ENCODE measurements at places on chromosomes 16 and 17. TPM values are rescaled to one million over a fixed set of nuclear protein-coding genes. Genes with fewer than 3 reads are reported as not detected.

DNA sequence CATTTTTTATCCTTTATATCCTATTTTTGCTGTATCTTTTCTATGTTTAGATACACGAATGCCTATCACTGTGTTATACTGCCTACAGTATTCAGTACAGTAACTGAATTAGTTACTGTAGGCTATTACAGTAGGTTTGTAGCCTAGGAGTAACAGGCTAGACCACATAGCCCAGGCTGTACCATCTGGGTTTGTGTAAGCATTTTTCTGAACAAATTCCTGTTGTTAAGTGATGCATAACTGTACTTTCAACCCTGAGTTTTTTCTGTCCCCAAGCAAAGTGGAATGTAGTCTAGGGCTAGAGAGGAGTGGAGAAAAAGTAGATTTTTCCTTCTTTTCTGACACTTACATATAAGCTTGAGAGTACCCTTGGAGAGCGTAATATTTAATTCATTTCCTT, 282.1 kb downstream of the HS3ST3B1 start:
- no peak for DNase-seq

DNA sequence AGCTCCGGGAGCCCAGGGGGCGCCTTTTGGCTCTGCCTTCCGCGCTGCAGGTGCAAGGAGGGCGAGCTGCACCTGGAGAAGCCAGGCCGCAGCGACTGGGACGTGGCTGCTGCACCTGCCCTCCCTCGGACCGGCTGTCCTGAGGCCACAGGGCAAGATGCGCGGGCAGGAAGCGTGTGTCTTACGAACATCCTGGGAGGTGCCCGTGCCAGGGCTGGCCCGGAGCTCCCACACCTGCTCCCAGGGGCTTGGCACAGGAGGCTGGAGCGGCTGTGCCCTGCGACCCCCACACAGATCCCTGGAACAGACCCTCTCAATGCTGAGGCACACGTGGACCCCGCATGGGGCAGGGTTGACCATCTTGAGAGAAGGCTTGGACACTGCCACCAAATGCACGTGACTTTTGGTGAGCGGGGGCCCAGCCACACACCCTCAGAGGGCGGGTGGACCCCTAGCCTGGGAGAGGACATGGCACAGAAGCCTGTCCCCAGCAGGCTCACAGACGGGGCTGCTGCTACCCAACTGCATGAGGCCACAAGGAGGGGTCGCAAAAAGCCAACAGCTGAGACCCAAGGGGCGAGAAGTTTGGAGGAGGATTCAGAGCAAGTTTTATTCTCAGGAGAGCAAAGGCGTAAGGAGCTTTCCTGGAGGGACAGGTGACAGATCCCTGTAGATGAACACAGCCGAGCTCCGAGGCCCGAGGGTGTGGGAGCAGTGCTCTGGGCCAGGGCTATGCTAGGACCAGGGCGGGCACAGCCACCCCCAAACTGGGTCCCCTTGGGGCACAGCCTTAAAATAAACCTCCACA, 11.4 kb downstream of the NDUFAF8 start:
- DNase-seq, result no peak

DNA sequence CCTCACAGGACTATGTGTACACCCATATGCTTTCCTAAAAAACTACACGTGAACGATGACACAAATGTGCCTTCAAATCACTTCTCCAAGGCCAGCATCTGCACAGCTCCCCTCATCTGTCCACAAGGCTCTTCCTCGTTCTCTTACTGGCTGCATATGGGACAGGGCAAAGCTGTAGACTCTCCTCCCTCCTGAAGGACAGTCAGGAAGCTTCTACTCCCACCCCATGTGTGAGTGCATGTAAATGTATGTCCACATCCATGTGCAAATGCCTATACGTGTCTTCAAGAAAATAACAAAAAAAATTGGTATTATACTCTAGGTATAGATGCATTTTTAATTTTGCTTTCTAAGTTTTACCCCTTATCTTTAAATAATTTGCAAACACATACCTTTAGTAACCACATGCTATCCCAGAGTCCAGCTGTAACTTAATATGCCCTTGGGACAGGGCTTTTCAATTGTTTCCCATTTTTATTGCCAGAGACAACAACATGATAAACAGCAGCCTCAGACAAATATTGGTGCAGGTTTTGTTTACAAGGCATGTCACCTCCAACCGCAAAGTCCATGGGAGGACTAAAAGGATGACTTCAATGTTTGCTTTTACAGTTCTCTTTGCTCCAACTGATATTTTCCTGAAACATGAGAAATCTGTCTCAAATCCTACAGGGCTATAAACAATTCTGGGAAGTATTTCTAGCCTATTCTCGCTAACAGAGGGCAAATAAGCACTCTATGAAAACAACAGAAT, 31.6 kb upstream of the FAAP100 start:
- DNase-seq, result no peak

GRCh38 chr17:384622-385177, 32.1 kb upstream of the RPH3AL start:
- DNase-seq, result no peak

DNA sequence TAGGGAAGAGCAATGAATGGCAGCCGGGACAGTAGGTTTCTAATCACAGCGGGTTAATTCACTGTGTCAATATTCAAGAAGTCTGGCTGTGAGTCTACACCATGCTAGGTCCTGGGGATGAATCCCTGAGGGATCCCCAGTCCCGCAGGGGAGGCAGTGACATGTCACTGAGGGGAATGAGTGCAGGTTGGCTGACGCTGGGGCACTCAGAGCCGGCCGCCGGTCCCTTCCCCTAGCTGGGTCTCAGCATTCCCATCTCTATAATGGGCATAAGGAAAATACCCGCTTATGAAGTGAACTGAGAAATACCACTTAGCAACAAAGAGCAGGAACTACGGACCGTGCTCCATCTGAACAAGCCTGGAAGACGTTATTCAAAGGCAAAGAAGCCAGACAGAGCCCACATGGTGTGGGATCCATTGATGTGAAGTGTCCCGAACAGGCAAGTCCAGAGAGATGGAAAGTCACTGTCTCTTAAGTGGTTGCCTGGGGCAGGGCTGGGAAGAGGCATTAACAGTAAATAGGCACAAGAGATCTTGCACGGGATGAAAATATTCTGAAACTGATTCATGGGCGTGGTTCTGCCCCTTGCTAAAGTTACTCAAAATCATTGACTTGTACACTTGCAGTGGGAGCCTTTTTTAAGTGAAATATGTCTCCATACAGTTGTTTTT, 31.9 kb downstream of the PPL start:
- DNase-seq, result no peak

- no peak for DNase-seq
Measured at GRCh38 chr16:1771864-1772361, 570 bp upstream of the NME3 start.

GRCh38 chr17:80946449-80946848, 45.2 kb upstream of the CHMP6 start:
- no peak for DNase-seq

DNA sequence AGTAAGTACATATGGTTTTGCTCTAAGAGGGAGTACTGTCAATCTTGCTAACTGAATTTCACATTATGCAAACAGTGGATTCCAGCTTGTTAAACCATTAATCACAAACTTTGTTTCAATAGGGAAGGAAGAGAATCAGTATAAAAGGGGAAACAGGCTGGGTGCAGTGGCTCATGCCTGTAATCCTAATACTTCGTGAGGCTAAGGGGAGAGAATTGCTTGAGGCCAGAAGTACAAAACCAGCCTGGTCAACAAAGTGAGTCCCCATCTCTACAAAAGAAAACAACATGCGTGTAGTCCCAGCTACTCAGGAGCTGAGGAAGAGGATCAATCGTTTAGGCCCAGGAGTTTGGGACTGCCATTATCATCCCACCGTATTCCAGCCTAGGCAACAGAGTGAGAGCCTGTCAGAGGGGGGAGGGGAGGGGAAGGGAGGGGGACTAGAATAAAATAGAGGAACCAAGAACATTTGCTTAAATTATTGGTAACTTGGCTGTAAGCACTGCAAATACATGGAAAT, 65.7 kb downstream of the FBXL20 start:
- DNase-seq, result no peak

GRCh38 chr17:78159575-78160158, 8.7 kb upstream of the SYNGR2 start:
- DNase-seq, result no peak

- DNase-seq, result no peak
Measured at GRCh38 chr16:22050963-22051362, 41.4 kb upstream of the VWA3A start.

- no peak for DNase-seq
Measured at GRCh38 chr17:68868708-68869107, 86.5 kb downstream of the ABCA8 start.

- DNase-seq, result no peak
Measured at GRCh38 chr16:19136549-19137196, 22.9 kb downstream of the ITPRIPL2 start.

DNA sequence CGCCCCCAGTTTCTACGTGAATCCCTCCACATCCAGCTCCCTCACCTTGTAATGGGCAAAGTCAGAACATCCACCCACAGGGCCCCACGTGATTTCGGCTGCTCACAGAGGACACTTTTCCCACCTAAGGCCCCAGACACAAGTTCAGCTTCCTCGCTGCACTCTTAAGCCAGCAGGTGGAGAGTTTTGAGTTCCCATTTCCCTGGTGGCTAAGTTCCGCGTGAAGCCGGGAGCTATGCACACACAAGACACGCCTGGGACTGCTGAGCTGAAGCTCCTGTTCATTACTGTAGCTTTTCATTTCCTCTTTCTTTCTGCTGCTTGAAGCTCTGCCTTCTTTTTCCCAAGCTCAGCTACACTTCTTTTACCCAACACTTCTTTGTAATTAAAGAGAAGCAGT, 273.8 kb downstream of the NPIPA8 start:
- DNase-seq, result no peak

- no peak for DNase-seq
Measured at GRCh38 chr17:2190014-2190413, 113.6 kb downstream of the SMG6 start.

- no peak for DNase-seq
Measured at GRCh38 chr17:55617441-55617840, 105.2 kb downstream of the TMEM100 start.

DNA sequence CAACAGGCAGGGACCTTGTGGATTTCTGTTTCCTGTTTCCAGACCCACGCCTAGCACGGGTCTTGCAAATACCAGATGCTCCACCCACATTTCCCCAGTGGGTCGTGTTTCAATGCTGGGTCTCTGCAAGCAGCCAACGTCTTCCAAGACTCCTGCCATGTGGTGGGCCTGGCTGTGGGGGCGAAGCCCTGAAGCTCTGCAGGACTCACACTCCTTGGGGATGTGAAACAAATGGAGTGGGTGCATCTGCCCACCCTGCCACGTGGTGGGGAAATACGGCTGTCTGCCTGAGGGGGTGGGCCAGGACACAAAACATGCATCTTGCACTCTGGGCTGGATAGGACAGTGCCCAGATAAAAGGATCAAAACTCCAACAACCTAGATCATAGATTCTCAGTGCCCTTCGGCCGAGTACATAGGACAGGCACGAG, 32.6 kb downstream of the FA2H start:
- no peak for DNase-seq

DNA sequence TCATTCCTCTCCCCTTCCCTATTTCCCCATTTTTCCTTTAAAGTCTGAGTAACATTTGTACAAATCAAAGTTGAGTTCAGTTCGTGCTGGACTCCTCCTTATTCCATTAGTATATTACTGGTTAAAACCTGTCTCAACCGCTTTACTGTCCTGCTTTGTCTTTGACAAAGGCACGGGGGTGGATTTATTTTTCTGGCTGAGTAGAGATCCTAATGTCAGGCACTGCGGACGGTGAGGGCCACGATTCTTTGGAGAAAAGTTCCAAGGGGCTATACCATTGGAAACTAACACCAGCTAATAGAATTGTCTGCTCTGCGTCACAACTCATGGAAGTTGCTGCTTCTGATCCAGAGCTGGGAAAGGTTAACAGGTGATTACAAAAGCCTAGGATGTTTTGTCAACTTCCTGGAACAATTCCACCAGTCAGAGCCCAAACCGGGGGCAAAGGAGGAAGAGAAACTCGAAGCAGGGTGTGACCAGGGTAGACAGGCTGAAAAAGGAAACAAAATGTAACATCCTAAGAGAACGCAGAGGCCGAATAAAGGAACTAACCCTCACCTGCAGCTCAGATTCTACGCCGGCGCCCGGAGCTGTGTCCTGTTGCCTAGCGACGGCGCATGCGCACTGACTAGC, 12.4 kb downstream of the TAT start:
- DNase-seq, result no peak

- no peak for DNase-seq
Measured at GRCh38 chr16:62020681-62021080, 15.6 kb downstream of the CDH8 start.

GRCh38 chr17:56317351-56318208, 164.3 kb downstream of the ANKFN1 start:
- DNase-seq, result no peak

- DNase-seq, result no peak
Measured at GRCh38 chr17:40903129-40903847, 18.2 kb upstream of the KRT20 start.

The WIPI1 gene
- 13.8 TPM for total RNA-seq

The AOC2 gene
- 4.5 TPM for total RNA-seq

The HASPIN gene
- total RNA-seq, result 13.2 TPM

The NRN1L gene
- total RNA-seq, result 1.9 TPM

The SLC13A2 gene
- not detected for total RNA-seq

Data from NCI-H460 (cell line).